ENCODE measurements at places on chromosomes 6 and 20.

- no peak for DNase-seq
These were observed 597.0 kb downstream of the EYS start for GRCh38 chr6:65110031-65110430.

GRCh38 chr20:24277196-24277595, 192.2 kb upstream of the SYNDIG1 start:
- no peak for DNase-seq

- no peak for DNase-seq
These were observed 46.2 kb upstream of the LY86 start for GRCh38 chr6:6542357-6542756.

DNA sequence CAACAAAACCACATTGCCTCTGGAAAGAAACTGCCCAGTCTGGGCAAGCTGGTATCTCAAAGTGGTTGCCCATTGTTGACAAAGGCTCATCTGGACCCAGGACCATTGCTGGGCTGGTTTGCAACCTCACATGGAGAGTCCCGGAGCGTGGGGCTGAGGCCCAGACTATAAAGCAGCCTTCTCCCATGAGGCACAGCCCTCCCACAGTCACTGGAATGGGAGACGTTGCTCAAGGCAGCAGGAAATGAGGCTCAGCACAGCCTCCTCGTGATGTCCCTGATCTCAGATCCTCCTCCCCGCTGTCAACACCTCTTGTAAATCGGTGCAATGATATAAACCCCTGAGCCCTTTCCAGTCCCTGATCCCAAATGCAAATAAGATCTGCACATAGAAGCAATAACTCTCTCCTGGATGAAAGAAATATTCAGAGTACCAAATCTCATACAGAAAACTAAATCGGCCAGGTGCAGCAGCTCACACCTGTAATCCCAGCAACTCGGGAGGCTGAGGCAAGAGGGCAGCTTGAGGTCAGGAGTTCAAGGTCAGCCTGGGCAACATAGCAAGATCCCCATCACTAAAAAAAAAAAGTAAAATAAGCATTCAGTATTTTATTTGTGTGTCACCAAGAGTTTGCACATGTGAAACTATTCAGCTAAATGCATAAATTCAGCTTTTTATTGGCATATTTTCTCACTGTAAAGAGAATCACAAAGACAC, 103.0 kb upstream of the RREB1 start:
- DNase-seq, result no peak

- no peak for DNase-seq
These were observed 12.0 kb downstream of the PANK2 start for GRCh38 chr20:3901028-3901705.

DNA sequence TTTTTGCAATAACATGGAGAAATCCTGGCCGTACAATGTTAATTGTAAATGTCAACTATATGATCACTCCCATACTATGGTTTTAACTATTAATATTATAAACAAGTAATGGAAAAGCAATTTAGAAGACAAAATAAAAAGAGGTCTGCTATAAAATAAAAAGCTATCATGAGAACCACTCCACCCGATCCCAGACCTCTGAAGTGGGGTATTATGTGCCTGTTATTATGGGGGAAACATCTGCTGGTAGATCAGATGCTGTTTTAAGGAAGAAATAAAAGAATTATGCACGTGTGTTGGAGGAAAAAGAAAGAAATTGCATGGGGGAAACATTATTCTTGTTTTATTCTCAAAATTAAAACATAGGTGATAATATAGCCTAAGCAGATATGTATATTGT, 615.7 kb upstream of the ARID1B start:
- no peak for DNase-seq

DNA sequence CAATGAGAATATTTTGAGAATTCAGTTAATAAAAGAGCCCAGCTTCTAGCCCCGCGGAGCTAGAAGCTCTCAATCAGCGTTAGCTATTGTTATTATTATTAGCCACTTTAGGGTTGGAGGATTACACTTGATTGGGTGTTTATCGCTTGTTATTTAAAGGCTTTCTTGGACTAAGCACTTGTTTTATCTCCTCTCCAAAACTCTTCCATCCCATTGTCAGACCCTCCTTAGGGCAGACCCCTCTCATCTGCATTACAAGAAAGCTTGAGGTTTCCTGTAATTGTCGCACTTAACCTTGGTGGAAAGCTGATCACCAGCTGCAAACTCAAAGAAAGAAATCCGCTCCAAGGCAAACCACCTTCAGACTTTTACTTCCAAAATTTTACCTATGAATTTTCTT, 4.8 kb downstream of the DPPA5 start:
- no peak for DNase-seq

DNA sequence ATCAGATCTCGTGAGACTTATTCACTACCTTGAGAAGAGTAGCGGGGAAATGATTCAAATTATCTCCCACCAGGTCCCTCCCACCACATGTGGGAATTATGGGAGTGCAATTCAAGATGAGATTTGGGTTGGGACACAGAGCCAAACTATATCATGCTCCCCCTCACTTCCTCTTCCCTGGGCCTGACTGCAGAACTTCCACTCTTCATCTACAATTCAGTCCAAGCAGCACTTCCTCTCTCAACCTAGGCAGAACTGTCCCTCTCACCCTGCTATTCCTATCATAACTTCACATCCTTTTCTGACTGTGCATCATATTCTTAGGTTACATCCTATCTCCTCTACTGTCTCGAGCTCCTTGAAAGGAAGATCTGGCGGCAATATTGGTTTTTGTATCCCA, 184.0 kb upstream of the HDDC2 start:
- no peak for DNase-seq

DNA sequence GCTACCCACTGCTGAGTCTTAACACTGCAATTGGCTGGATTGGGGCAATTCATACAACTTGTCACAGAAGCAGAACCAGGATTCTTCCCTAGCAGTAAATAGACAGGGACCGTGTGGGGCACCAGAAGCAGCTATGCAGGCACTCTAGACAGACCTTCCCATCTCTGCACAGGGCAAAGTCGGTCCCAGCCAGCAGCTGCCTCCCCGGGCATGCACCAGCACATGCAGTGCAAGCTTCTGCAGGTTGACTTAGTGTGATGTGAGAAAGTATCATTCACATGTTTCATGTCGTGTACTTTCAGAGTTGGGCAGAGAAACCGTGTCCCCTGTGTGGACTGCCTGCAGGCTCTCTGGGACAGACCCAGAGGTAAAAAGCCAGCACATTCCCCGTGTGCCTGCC, 98.0 kb upstream of the FOXA2 start:
- no peak for DNase-seq

GRCh38 chr20:8662433-8662954, 406.4 kb upstream of the PLCB4 start:
- DNase-seq, result no peak

DNA sequence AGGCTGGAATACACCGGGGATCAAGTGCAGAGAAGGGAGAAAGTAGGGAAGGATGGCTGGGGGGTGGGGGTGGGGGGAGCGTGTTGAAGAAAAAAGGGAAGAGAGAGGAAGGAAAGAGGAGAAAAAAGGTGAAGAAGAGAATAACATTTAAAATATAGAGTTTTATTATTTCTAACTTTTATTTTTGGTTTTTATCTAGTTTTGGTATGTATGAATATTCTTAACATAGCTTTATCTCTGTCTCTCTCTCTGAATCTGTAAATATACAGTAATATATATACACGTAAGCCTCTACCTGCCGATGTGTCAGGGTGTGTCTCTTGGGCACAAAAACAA, 30.0 kb downstream of the HLA-F start:
- DNase-seq, result no peak

GRCh38 chr6:148999501-148999900, 252.7 kb downstream of the UST start:
- no peak for DNase-seq

DNA sequence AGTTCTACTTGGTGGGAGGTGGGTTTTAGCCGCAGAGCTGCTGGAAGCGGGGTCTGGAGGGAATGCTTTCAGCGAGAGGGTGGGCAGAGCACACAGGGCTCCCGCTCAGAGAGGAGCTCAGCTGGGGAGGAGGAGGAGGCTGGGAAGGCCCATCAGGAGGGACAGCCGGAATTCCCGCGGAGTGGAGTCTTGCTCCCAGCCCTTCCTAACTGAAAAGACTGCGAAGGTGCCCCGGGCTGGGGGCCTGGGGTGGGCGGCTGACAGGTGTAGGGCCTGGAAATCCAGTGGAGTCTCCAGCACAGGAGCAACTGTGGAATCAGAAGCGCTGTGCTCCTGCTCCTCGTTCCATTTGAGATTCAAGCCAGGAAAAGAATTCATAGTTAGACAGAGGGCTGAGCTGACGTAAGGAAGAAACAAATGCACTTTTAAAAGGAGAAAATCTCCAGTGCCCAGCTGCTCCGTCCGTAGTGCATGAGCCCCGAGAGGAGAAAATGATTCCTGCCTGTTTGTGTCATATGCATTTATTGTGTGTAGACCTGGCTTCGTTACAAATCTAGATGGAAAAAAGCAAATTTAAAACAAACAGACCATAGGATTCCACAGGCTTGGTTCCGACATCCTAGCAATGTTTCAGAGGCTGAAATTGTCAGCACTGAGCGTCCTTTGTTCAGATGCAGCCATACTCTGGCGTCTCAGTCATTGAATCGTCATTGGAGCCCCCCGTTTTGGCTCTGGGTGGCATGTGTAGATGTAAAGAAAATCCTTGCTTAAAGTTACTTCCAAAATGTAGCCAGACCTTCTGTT, 197.7 kb downstream of the SMOC2 start:
- no peak for DNase-seq

- DNase-seq, result no peak
These were observed 25.4 kb downstream of the PTGIS start for GRCh38 chr20:49542514-49542991.

DNA sequence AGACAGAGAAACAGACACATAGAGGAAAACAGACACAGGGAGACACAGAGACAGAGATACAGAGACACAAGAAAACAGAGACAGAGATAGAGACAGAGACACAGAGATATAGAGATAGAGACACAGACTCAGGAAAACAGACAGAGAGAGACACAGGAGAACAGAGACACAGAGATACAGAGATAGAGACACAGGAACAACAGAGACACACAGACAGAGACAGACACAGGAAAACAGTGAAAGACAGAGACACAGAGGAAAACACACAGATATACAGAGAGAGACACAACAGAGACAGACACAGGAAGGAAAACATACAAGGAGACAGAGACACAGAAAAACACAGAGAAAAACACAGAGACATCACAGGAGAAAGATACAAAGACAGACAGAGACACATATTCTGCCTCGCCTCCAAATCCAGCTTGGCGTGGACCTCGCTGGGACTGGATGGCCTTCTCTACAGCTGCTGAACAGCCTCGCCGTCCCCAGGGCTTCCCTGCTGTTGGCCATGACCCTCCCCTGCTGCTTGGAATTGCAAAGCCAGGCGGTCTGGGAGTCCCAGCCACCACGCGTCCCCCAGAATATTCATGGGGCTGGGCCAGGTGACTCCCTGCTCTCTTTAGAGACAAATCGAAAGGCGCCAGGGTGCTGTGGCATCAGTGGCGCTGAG, 36.8 kb downstream of the NTSR1 start:
- no peak for DNase-seq

DNA sequence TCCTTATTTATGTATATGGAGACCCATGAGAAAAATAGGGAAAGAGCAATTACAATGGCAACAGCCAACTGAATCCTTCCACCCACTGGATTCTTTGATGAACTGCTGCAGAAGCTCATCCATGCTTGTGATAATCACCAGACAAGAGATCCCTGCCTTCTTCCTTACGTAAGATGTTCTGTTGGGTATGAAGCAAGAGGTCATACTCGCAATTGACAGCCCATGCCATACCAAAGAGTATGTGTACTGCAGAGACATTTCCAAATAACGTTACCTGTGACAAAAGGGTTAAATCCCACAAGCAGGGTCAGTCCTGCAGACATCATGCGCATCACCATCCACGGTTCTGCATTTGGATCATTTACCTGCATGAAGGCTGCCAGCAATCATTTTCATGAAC, 27.8 kb downstream of the ELOVL5 start:
- no peak for DNase-seq

DNA sequence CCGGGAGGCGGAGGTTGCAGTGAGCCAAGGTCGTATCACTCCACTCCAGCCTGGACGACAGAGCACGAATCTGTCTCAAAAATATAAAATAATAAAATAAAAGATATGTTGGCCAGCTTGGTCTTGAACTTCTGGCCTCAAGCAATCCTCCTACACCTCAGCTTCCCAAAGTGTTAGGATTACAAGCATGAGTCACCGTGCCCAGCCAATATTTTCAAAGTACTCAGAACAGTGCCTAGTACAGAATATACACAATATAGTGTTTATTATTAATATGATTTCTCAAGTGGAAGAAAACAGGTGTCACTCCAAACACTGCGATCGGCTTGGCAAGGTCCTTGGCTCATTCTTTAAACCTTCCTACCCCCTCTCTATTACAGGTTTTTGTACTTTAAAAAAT, 3.1 kb downstream of the FAM210B start:
- DNase-seq, result no peak

DNA sequence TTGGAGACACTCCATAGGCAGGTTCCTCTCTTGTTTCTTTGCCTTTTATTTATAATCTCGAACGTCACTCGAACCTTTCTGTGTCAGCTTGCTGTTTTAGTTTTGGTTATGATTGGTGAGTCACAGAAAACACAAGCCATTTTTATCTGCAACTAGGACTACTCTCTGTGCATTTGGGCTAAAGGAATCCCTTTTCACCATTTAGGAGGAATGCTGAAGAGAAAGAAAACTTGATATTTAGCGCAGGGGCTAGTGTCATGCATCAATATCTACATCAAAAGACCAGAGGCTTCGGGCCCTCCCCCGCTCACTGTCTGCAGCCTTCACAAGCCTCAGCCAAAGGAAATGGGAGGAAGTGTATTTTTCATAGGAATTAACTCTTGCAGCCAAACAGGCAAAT, 507.8 kb upstream of the CITED2 start:
- no peak for DNase-seq

DNA sequence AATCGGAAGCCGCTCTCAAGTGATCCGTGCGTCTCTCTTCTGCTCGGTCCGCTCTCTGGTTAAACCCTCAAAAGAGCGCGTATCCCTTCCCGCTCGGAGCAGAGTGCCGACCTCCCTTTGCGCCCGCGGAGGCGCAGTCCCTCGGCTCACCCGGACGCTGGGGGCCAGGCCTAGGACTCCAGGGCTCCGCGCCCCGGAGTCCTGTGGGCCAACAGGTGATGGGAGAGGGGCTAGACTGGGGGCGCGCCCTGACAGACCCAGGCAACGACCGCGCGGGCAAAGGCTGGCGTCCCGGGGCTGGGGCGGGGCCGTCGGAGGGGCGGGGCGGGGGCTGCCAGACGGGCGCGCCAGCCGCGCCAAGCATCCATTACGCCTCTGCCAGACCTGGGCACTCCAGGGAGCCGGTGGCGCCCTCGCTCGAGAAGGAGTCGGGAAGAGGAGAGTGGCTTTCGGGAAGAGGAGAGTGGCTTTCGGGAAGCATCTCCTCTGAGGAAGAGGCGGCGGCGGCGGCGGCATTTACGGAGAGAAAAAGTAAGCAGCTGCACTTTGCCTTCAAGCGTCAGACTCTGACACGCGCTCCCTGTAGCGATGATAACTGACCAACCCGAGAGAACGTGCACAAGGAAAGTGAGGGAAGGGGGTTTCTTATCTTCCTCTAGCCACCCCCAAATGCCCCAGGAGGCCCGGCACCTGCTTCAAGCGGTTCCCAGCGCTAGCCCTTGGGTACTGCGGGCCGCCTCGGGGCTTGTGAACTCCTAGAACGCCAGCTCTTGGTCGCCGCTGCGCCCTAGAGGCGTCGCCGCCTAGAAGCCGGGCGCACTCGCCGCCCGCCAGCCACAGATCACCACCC, 2.6 kb downstream of the EPHA7 start:
- no peak for DNase-seq
